GM20000 (cell line): ENCODE measurements at places on chromosomes 6 and 20.
A peak's percentile ranks its signal among the peaks of the same experiment; 100 is the strongest.

DNA sequence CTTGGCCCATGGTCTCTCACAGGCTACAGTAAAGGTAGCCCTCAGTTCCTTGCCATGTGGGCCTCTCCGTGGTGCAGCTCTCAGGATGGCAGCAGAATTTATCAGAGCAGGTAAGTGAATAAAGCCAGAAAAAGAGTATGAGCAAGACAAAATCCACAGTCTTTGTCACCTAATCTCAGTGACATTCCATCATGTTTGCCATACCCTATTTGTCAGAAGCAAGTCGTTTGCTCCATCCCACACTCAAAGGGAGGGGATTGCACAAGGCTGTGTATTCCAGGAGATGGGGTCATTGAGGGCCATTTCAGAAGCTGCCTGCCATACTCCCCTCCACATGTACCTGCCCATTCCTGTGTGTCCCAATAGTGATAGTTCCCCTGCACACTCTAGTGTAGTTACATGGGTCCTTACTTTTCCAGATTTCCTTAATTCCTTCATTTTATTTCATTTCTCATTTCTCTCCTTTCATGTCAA is 24.2 kb downstream of the ISM1 start:
- no peak for DNase-seq

- no peak for DNase-seq
Measured at GRCh38 chr6:76275746-76276145, 203.3 kb upstream of the IMPG1 start.

DNA sequence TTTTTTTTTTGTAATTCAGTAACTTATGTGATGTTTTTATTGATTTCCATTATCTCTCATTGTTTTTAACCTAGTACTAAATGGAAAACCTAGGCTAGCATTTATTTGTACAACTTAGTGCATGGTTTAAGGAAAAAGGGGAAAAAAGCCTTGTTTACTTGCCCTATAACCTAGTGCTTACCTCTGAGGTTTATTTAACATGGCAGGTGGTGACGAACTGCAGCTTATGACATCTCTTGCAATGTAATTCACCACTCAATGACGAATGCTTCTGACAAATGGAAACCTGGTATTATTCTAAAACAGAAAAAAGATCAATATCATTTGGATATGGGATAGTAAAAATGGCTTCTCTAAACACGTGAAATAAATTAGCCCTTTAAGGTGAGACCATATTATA is 618.6 kb upstream of the FLRT3 start:
- no peak for DNase-seq

DNA sequence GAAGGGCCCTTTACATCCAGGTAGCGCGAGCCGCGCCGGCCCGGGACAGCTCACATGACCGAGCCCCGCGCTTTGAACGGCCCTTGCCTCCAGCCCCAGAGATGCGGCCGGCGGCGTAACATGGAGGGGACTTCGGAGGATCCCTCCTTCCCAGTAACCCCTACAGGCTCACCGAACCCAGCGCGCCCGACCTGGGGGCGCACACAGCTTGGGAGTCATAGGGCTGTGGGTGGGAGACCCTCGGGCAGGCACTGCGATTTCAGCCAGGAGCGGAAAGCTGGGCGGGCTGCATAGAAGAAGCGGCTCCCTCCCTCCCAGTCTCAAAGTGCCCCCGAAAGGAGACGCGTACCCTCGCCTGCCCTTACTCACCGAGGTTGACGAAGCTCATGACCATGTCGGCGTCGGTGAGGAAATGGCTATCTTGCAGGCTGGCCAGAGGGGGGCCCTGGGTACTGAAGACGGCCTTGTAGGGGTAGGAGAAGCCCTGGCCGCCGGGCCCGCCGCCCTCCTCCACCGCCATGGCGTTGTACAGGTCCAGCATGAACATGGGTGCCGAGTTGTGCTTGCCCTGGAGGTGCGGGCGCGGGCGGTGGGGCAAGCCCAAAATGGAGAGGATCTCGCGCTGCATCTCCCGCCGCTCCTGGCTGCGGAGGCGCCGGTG is 975 bp downstream of the BMP7 start:
- peak; percentile 47 for DNase-seq
